ENCODE measurements at places on chromosomes 2 and 18.

DNA sequence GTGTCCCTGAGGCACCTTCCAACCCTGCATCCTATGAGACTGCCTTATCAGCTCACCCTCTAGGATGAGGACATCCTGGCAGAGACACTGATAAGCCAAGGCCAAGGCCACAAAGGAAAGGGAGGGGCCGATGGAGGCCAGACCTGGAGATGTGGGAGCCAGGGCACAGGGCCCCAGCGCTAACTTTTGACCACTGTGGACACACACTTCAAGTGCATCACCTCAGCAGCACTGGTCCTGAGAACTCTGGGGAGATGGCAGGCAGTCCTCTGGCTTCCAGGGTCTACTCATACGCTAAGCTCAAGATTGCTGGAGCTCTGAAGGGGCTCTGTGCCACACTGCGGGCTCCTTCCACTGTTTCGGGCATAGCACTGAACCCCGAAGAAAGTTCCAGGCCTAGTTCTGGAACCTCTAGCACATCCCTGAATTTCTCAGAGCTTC lies 100.2 kb upstream of the ID2 start:
- no peak for DNase-seq

GRCh38 chr2:216119986-216120385 lies 10.8 kb downstream of the XRCC5 start:
- no peak for DNase-seq

GRCh38 chr2:98772536-98772935 lies 41.6 kb upstream of the MGAT4A start:
- DNase-seq: peak; percentile 92

GRCh38 chr18:10518595-10519255 lies 7.1 kb upstream of the NAPG start:
- DNase-seq: no peak

DNA sequence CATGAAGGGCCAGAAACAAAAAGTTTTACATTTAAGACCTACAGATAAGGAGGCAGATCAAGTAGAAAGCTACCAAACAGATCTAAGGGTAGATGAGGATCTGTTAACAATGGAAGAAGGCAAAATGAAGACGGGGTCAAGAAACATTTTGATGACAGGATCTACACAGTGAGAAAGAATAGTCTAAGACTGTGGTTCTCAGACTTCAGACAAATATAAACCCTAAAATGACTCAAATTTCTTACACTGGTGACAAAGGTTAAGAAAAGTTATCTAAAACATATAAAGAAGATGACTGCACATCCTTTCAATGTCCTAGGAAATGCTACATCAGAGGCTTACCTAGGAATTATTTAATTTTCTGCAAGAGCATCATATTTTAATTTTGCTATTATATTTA lies 34.4 kb downstream of the TRIP12 start:
- DNase-seq: no peak

DNA sequence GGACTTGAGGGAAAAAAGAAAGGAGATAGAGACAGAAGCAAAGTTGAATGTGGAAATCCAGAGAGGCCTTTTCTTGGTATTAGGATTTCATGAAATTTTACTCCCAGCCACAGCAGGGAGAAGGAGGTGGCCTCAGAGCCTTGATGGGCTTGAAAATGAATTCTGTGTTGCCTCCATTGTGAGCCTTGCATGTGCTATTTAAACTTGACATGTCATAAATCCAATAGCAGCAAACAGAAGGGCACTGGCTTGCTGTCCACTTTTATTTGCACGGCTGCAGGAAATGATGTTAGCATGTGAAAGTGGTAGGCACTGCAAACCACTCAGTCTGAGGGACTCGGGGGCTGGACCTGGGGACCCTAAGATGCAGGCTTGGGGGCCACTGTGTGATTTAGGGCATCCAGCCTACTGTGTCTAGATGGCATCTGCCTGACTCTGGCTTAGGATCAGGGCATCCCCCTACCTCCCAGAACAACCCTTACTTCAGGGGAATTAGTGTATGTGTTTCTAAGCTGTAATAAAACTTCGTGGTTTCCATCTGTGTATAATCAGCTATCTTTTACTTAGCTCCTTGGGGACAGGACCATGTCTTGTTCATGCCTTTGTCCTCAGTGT lies 139.1 kb upstream of the SKOR2 start:
- DNase-seq: no peak

DNA sequence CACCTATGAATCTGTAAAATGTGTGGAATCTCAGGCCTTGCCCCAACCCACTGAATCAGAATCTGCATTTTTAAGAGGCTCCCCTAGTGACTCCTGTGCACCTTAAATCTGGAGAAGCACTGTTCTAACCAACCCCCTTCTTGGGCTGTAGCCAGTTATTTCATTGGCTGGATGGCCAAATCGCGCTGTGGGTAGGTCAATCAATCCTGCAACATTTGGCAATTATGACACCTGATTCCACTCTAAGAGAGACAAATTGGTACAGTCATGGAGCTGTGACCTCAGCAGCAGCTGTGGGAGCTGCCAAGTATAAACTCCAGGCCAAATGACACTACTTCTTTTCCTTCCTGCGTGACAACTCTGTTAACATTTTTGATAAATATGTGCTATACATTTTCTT lies 208.7 kb downstream of the CLIP4 start:
- DNase-seq: no peak

DNA sequence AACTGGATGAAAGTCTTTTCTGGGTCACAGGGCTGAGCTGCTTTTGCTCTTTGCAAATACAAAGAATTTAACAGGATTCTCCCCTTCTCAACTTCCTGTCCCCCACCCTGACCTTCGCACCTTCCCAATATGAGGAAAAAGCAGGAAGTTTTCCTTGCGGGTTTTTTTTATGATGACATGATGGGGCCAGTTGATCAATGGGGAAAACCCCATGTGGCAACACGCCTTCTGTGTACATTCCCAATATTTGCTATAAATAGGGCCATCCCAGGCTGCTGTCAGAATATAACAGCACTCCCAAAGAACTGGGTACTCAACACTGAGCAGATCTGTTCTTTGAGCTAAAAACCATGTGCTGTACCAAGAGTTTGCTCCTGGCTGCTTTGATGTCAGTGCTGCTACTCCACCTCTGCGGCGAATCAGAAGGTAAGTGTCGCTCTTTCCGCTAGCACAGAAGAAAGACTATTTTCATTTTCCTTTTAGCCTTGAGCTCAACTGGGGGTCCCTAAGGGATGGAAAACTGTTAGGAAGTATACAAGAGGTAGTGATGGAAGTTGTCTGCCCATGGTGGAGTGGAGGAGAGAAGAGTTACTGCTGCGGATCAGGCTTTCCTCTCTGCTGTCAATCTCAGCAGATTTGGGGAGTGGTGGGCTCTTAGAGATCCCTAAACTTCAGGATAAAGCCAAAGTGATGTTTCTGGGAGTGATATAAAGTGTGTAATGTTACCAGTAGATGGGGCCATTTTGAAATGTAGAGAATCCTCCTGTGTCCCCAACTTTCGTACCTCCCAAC lies at the start of gene CCL20:
Gene CCL20 (plus strand): TSS at position 281 of the 792 bp plus-strand sequence. CDS start 70 bp downstream, at position 351.
- no peak for DNase-seq

- no peak for DNase-seq
Observed at GRCh38 chr2:172472446-172473033, 45.2 kb downstream of the ITGA6 start.

GRCh38 chr2:237207646-237208045 lies 122.0 kb downstream of the COPS8 start:
- DNase-seq: no peak

DNA sequence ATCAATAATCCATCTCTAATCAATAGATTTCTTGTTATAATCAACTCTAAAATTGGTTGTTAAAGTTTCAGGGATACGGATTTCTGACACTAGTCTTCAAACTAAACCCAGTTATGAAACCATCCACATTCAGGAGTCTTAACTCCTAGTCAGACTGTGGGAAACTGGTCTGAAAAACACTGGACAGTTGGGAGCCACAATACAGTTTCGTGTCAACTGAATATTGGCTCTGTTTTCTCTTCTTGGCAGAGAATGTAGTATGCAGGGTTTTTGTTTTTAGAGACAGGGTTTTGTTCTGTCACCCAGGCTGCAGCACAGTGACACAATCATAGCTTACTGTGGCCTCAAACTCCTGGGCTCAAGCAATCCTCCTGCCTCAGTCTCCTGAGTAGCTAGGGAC lies 123.1 kb downstream of the RTTN start:
- no peak for DNase-seq

DNA sequence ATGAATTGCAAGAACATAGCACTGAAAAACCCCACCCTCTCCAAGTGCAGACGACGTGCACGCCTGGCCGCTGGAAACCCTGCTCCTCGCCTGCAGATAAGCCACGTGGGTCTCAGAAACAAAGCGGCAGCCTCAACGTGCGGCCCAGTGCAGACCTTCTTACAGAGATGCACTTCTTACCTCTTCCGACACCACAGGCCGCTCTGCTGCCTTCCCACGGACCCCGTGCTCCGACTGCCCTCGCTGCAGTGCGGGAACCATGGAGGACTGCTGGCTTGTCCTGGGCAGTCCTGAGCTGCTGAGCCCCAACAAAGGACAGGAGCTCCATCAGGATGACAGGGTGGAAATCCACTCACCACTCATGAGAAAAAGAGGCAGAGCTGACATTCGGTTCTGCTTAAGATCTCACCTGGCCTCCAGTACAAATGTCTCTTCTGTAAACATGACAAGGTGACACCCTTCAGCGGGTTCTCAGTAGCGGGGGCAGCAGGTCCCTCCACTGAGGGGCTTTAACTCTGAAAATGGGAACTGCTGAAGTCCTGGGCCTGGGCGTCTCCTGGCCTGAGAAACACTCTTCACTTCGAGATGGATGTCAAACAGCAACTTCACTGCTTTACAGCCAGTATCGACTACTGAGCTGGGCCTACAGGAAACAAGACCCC lies 6.2 kb downstream of the COPS9 start:
- no peak for DNase-seq

- DNase-seq: no peak
Observed at GRCh38 chr2:220373878-220374277, 746.4 kb downstream of the SLC4A3 start.

GRCh38 chr2:201891676-201892075 lies 85.3 kb downstream of the CDK15 start:
- no peak for DNase-seq

- peak; percentile 41 for DNase-seq
Observed at GRCh38 chr2:46098621-46099062, 198.6 kb upstream of the EPAS1 start.
